ENCODE measurements at places on chromosomes 7 and 10.

GRCh38 chr7:44990109-44991023 is 9.6 kb upstream of the CCM2 start:
- no peak for DNase-seq

DNA sequence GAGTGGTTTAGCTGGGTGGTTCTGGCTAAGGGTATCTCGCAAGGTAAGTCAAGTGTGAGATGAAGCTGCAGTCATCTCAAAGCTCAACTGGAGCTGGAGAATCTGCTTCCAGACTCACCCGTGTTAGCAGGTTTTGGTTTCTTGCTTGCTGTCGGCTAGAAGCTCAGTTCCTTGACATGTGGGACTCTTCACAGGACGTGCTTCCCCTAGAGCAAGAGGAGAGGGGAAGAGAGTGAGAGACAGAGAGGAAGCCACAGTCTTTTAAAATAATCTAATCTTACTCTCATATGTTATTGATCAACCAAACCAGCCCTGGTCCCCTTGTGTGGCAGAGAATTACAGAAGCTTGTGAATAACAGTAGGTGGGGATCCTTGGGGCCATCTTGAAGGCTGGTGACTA is 199.5 kb downstream of the REEP3 start:
- no peak for DNase-seq

- no peak for DNase-seq
Measured at GRCh38 chr7:9507290-9507689, 1073.9 kb downstream of the NXPH1 start.

DNA sequence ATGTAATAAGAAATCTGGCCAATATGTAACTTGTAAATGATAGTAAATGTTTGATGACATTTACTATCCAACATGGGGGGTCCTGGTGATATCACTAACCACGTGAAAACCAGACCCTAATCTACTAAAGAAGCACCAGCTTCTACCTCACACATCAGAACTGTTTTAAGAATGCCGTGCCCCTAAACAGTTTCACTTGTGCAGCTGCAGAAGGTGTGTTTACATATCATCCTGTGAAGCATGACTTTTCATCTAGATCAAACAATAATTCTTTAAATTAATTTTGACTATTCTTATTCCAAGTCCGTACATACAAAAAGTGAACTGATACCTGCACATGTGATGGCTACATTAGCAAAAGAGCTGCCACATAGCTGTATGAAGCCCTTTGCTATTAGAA is 61.0 kb downstream of the STEAP1B start:
- no peak for DNase-seq

DNA sequence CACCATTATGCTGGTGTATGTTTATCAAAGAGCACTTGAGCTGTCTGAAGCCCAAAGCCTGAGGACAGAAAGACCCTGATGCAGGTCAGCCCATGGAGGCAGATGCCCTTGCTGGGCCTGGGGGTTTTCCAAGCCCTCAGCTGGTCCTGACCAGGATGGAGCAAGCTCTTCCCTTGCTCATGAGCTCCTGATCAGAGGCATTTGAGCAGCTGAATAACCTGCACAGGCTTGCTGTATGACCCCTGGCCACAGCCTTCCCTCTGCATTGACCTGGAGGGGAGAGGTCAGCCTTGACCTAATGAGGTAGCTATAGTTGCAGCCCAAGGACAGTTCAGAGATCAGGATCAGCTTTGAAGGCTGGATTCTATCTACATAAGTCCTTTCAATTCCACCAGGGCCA is 13.0 kb downstream of the AQP1 start:
- no peak for DNase-seq

DNA sequence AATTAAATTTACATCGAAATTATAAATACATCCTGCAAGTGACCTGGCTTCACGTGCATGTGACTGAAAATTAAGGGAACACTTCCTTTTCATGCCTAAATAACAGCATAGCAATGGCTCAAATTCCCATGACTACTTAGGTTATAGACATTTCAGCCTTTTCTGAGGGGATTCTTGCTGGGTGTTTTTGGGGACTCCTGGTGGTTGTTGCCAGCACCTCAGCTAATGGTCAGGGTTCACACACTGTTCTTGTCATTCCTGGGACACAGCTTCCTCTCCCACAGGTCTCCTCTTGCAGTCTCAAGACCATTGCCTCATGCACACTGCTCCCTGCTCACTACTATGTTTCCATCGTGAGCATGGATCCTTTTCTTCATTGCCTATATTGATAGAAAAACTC is 148.9 kb upstream of the GLI3 start:
- no peak for DNase-seq

DNA sequence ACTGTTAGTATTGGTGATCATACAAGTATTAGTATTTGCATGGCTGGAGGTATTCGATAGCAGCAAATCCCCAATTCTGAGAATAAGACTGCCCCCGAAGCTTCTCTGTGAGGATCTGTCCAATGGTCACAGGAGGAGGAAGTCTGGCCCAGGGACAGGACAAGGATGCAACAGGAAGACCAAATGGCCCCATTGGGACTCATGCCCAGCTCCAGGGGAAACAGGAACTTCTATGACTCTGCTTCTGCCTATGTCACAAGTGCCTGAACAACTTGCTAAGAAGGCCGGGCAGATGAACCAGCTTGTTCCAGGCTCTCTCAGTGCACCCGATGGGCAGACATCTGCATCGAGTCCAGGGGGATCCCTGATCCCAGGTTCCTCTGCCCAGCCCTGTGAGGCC is 172.0 kb upstream of the GRB10 start:
- no peak for DNase-seq

GRCh38 chr7:155758348-155758747 is 53.9 kb downstream of the SHH start:
- DNase-seq, result no peak

DNA sequence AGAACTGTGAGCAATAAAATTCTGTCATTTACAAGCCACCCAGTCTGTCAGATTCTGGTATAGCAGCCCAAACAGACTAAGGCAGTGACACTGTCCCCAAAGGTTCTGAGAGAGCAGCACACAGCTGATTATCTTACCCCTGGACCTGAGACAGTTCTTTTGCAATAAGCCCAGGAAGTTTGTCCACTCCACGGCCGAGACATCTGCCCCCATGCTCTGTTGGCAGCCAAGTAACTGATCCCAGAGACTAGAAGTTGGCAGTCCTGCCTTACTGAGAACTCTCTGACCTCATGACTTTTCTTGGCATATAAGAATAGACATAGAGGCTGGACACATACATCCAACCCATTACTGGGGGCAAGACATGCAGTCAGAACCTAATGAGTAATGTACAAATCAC is 243.0 kb upstream of the GRB10 start:
- DNase-seq, result no peak

- no peak for DNase-seq
Measured at GRCh38 chr7:24894429-24895221, 85.4 kb downstream of the OSBPL3 start.

DNA sequence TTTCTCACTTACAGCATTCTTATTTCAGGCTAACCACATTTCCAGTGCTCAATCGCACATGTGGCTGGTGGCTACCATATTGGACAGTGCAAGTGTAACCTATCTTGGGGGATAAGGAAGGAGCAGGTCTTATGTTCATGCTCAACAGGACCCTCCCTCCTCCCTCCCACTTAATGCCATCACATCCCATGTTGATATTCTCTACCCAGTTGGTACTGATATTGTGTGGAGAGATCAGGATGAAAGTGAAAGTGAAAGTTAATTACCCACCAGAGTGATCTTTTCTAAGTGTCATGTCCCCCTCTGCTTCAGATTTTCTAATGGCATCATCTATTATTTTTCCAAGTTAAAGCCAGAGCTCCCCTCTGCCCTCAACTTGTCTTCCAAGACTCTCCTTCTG is 91.6 kb downstream of the BMPER start:
- no peak for DNase-seq

- DNase-seq, result no peak
Measured at GRCh38 chr7:16785321-16785720, 19.5 kb downstream of the AGR2 start.

GRCh38 chr10:50395851-50396250 is 144.5 kb upstream of the ASAH2 start:
- DNase-seq, result no peak

- DNase-seq, result no peak
Measured at GRCh38 chr10:103281753-103282152, 4.8 kb downstream of the INA start.

DNA sequence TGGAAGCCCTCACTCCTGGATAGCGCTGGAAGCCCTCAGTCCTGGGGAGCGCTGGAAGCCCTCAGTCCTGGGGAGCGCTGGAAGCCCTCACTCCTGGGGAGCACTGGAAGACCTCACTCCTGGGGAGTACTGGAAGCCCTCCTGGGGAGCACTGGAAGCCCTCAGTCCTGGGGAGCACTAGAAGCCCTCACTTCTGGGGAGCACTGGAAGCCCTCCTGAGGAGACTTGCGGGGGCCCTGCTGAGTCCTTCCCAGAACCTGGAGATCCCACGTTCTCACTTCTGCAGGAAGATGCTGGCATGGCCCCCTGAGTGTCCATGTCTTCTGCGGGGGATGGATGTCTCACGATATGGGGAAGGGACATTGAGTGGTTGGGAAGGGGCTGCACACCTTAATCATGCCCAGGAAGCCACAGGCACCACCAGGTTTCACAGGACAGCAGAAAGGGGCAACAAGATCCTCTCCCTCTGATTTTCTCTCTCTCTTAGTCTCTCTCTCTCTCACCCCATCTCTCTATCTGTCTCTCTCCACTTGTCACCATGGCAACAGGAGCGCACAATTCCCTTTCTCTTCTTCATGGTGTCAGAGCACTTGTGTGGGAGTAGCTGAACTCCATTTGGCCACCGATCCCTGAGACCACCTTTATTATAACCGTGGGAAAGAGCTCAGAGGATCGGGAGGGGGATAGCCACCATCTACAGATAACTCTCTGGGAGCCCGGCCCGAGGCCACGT is 267.0 kb downstream of the TCERG1L start:
- DNase-seq, result no peak

DNA sequence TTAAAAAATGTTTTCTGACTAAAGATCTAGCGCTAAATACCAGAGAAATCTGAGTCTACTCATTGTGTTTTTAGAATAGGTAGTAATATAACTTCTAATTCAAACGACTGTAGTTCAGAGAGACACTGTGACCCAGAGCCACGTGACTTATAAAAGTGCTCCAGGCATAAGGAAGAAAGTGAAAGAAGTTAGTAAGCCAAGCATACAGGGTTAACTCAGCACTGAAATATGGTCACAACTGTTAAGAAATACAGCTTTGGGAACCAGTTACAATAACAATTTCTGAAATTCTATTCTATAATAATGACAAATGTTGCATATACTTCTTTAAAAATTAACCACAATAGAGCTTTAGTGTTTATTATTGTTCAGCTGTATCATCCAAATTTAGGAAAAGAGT is 119.1 kb downstream of the TFEC start:
- no peak for DNase-seq

GRCh38 chr7:162632-163297 is 29.6 kb upstream of the FAM20C start:
- peak; percentile 19 for DNase-seq

GRCh38 chr10:50395271-50395670 is 144.0 kb upstream of the ASAH2 start:
- DNase-seq, result no peak

- DNase-seq, result no peak
Measured at GRCh38 chr7:156889746-156890145, 3.2 kb downstream of the LMBR1 start.

- no peak for DNase-seq
Measured at GRCh38 chr10:101444058-101444898, 90.3 kb downstream of the BTRC start.

- no peak for DNase-seq
Measured at GRCh38 chr10:62690703-62691102, 113.8 kb upstream of the ADO start.

DNA sequence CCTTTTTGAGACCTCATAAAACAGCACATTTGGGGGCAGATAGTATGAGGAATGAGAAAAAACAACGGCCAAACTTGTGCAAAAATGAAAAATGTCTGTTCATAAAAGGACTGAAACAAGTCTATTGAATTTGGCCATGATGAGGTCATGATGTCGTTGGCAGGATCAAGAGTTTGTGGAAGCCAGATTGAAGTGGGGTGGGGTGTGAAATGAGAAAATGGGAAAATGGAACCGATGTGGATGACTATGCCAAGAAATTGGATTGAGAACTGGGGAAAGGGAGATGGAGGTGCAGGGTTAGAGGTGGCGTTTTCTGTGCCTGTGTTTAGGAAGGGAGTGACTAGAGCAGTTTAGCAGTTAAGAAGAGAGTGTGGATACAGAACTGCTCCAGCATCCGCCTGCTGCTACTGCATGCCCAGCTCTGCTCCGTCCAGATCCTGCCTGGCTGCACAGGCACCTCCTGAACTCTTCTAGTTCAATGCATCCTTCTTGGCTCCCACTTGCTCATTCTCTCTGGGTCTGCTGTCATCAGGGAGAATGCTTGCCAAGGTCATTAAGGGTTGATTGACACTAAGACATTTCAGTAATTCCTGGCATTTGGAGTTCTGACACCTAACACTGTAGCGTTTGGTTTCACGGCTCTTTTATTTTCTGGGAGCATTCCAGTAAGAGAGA is 111.9 kb downstream of the GALNT17 start:
- DNase-seq, result no peak

DNA sequence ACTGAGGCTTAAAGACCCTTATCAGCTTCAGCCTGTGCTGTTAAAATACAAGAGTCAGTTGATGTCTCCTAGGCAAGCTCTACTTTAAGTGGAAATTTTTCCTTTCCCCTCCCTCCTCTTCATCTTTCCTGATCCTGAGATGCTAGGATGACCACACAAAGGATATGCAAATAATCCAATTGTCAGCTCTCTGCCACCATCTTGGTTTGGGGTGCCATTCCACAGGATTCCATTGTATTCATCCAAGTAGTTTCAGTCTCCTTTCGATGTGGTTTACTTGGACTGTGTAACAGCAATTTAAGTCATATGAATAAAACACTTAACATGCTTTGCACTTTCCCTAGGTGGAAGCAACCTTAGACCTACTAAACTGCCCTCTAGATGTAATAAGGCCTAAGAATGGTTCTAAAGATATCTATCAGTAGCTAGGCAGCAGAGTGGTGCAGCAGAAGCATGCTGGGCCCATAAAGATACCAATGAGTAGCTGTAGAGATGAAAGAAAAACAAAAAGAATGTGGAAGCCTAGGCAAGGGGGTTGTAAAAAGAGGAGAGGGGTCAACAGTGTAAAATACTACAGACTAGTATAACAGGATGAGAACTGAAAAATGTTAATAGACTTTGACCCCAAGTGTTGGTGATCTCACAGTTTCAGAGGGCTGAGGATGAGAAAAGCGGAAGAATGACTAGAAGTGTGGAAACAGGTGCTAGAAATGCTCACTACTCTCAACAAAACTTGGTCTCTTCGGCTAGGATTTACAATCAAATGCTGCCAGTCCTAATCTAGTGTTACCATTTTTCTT is 2.4 kb upstream of the CFAP69 start:
- DNase-seq, result no peak

DNA sequence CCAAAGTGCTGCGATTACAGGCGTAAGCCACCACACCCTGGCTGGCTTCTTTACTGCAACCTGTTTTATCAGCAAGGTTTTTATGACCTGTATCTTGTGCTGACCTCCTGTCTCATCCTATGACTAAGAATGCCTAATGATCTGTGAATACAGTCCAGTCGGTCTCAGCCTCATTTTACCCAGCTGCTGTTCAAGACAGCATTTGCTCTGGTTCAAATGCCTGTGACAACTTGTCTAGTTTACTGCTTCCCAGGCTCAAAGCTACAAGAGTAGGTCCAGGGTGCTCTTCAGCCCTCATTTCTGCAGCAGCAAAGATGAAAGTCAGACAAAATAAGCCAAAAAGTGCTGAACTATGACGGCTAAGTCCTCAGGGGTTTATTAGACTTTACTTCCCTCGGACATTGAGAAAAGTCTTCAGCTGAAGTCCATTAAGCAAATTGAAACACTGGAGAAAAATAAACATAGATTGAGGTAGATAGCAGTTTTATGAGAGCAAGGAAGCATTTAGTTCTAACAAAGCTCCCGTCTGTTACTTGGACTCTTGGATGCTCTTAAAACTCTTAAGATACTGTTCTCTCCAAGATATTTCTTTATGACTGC is 12.5 kb upstream of the LYZL1 start:
- peak; percentile 41 for DNase-seq
